Neural progenitor cell (in vitro differentiated cells): ENCODE measurements at places on chromosomes 2 and 18. TPM values are rescaled to one million over a fixed set of nuclear protein-coding genes. Genes with fewer than 3 reads are reported as not detected.

- peak; percentile 44 for DNase-seq
Measured at GRCh38 chr2:74525717-74526648, at the start of gene DQX1. Gene DQX1, minus strand, starts transcription at chr2:74526231. Its CDS starts 502 bp downstream, at chr2:74525729.

DNA sequence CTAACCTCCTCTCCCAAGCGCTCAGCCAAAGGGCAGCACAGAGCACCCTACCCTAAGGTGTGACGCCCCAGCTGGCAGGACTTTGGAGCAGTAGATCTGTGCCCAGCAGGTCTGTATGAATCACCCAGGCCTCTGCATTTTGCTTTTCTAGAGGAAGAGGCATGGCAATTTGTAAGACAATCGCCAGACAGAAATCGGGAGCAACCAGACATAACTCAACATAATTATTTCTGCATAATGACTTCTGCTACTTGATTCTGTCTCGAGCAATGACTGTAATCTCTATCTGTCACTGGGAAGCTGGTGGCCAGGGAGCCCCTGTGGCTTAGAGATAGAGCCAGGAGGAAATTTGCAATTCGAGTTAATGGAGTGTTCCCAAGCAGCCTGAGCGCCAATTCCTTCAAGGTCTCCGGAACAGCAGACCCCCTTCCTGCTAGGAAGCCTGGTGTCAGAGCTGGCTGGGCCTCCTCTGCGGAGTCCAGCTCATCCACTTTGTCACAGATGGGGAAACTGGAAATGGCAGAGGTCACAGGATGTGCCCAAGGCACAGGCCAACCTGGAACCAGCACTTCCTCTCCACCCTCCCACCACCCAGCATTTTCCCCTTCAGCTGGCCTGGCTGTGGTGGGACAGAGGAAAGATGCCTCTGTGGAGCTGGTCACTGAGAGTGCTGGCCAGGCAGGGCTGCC, 55.0 kb downstream of the ODC1 start:
- DNase-seq, result no peak

- no peak for DNase-seq
Measured at GRCh38 chr18:63111671-63112402, 207.7 kb downstream of the BCL2 start.

Gene EXOC6B
- total RNA-seq, result 31.1 and 41.2 TPM in 2 replicates

Gene LRRC30
- not detected in 2 replicates for total RNA-seq
